ENCODE measurements at places on chromosomes 11 and 22.

- no peak for DNase-seq
Measured at GRCh38 chr11:9498457-9499078, 37.8 kb downstream of the ZNF143 start.

- DNase-seq = no peak
Measured at GRCh38 chr11:132123854-132124835, 753.7 kb downstream of the NTM start.

- DNase-seq = no peak
Measured at GRCh38 chr22:35322126-35322525, 22.4 kb downstream of the TOM1 start.

DNA sequence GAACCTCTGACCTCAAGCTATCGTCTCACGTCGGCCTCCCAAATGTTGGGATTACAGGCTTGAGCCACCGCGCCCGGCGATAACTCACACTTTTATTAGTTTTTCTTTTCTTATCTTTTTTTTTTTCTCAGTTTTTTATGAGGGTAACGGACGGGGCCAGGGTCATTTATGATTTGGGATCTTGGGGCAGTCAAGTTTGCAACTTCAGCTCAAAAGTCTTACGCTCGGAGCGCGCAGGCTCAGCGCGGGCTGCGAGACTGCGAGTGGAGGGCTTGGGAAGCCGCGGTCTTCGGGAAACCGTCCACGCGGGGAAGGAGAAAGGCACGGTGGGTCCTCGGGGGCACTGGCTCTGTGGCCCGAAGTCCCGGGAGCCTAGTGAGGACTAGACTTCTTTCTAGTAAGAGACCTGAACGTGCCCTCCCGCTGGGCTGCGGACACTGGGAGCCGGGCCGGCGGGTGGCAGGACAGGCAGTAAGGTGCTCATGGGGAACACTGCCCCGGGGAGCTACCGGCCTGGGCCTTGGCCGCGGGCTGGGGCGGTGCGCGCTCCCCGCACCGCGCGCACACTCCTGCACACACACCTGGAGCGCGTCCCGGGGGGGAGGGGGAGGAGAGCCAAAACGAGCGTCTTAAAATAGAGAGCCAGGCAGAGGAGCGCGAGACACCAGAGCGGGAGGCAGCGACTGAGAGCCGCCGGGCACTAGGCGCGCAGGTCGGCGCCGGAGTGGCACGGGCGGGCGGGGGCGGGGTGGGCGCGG lies 476 bp upstream of the BARX2 start:
- DNase-seq = no peak
